Stimulated activated CD4-positive, alpha-beta T cell treated with anti-CD3 and anti-CD28 coated beads, Interleukin-1b, Interleukin-23, amount 100 ng/mL, for 1 hour (primary cell): ENCODE measurements at places on chromosomes 5 and 9.

- DNase-seq: no peak
Measured at GRCh38 chr5:109180668-109181067, 229.1 kb downstream of the PJA2 start.

DNA sequence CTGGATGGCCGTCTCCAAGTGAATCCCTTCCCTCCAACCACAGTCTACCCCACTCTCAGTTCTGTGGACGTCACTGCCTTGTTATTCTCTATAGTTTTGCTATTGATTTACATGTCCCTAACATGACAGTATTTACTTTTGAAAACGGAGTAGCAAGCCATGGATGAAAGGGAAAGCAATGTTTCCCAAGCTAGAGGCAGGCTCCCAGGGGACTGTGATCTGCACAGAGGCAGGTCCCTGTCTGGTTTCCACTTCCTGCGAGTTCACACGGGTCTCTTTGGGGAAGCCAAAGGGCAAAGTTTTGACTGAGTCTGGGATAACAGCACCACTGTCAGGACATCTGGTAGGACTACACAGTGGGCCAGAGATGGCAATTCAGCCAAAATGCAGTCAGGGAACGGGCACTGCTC is 12.7 kb downstream of the C9orf153 start:
- no peak for DNase-seq

- DNase-seq: peak; percentile 43
Measured at GRCh38 chr5:151126199-151126645, 31.4 kb downstream of the ANXA6 start.

DNA sequence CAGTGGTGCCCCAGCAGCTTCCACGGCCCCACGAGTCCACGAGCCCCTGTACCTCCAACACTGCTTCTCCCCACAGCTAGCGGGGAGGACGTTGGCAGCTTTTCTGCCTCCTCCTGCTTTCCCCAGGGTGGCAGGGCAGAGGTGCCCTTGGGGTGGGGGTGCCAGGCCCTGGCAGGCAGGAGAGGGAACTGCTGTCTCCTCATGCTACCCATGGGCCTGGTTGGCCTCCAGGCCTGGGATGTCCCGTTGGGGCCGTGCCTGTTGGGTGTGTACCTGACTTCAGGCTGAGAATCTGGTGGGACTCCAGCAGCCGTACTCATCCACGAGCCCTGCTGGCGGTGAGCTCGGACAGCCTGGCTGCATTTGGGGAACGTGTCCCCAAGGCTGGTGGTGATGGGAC is 27.3 kb downstream of the RXRA start:
- DNase-seq: no peak

DNA sequence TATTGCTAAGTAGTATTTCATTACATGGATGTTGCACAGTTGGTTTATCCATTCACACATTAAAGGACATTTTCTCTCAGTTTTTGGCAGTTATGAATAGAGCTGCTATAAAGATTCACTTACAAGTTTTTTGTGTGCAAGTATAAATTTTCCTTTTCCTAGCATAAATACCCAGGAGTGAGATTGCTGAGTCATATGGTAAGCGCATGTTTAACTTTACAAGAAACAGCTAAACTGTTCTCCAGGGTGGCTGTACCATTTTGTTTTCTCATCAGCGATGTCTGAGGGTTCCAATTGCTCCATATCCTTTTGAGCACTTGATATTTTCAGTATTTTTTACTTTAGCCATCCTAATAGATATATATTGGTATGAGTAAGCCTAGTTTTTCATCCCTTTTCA is 16.4 kb upstream of the ABCA1 start:
- DNase-seq: no peak

DNA sequence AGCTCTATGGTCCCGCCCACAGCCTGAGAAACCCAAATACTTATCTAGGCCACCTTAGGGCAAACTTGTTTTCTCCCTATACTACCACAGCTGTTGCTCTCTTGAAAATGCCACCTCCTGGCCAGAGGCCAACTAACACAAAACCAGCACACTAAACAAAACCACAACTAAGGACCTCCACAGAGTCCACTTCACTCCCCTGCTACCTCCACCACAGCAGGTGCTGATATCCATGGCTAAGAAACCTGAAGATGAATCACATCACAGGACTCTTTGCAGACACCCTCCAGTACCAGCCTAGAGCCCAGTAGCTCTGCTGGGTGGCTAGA is 108.4 kb downstream of the ALDH1A1 start:
- DNase-seq: no peak

GRCh38 chr9:93028448-93029006 is 30.0 kb upstream of the SUSD3 start:
- DNase-seq: peak; percentile 50

- no peak for DNase-seq
Measured at GRCh38 chr5:125393221-125393815, 646.9 kb upstream of the ZNF608 start.

GRCh38 chr5:35016174-35017051 is 31.3 kb downstream of the AGXT2 start:
- no peak for DNase-seq

DNA sequence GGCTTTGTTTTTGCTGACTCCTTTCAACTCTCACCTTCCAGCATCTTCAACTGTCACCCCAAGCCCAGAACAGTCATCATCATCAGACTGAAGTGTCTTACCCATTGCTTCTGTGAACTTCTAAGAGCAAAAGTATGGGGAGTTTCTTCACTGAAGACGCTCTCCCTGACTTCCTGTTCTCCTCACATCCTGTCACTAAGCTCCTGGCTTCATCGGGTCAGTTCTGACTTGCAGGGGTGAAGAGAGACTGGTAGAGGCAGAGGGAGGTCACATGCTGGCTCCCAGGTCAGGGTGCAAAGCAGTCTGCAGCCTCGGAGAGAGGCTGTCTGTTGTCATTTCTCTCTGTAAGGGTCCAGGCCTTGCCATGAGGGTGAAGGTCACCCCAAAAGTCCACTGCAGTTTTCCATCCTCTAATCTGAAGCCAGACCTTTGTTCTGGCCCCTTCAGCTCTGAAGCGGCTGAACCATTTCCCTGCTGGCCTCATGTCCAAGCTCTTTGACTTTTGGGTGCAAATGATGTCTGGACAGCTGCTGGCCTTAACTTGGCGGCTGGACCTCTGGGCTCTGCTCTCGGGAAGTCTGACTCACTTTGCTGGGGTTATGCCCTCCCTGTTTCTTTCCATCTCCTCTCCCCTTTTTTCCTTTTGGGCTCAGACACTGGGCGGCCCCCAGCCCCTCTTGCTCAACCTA is 305.0 kb downstream of the RAB3C start:
- DNase-seq: no peak

DNA sequence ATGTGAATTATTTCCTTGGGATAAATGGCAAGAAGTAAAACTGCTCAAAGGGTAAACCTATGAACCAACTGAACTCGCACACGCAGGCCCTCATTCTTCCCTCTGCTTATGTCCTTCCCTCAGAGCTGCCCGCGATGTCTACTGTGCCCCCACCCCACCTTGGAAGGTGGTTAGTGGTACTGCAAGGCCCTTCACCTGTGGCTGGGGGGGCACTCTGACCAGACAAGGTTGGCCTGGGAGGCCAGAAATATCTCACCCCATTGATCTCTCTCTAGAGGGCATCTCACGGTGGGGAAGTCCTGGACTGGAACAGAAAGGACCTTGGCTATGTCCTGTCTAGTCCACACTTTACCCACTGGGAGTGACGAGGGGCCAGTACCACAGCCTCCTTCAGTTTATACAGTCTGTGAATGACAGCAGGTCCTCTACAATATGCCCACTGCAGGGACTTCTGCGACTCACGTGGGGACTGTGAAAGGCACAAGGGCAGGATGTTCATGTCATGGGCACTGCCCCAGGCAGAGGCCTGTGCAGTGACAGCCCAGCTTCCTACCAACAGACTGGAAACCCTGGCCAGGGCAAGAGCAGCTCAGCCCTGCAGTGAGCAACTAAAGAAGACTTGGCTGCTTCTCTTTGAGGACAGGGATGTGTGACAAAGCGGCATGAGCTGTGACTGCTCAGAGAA is 56.8 kb upstream of the SYNPO start:
- DNase-seq: no peak

- DNase-seq: no peak
Measured at GRCh38 chr5:163535290-163535689, 29.9 kb downstream of the MAT2B start.

GRCh38 chr9:131748411-131748955 is 8.6 kb upstream of the RAPGEF1 start:
- no peak for DNase-seq

- DNase-seq: no peak
Measured at GRCh38 chr9:36074870-36075532, 38.3 kb downstream of the RECK start.

DNA sequence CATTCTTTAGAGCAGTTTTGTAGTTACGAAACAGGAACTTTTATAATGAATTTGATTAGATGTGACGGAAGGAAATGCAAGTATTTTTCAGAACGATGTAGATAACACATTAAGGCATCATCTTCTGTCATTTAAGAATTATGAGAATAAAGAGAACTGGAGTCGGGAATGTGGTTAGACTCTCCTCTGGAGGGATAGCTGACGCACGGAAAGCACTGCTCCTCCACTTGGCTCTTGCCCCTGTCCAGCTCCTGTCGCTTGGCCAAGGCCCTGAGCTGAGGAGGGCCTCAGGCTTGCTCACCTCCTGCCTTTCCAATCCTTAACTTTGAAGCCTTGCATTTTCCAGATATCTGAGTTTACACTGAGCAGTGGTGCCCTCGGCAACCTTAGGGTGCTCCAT is 60.5 kb downstream of the MAP1B start:
- no peak for DNase-seq

- no peak for DNase-seq
Measured at GRCh38 chr9:7967093-7967827, 167.7 kb upstream of the DMAC1 start.

- no peak for DNase-seq
Measured at GRCh38 chr9:638152-638551, 203.3 kb upstream of the DMRT1 start.

DNA sequence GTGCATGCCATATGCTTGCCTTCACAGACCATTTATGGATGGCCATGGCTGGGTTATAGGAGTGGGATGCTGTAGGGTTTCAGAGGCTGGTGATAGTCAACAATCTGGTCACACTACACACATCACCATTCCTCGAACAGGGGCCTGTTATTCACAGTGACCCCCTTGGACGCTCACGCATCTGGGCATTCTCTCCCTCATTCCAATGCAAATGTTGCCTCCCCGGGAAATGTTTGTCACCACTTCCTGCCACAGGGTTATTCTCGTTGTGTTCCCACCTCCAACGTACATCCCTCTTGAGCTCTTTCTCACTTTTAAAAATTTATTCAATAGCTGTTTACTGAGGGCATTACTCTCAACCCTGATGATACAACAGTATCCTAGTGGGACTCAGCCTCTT is 135.4 kb downstream of the SCAMP1 start:
- DNase-seq: no peak

DNA sequence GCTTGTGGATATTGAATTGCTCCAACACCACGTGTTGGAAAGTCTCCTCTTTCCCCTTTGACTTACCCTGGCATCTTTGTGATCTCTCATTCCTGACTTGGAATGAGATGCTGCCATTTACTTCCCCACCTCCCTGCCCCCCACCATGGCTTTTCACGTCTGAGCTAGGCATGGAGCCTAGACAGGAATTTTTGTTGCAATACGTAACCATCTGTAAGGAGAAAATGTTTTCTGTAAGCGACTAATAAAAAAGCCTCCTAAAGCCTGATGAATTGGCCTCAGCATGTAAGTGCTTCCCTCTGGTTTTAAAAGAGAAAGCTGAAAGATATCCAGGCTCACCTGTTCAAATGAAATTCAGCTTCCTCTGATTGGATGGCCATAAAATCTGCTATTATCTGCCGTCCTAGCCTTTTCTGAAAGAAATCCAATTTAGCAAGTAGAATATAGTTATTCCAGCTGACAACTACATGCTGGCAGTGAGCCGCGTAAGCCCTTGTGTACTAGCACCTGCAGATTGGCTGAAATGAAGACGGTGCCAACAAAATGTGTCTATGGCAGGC is 200.1 kb downstream of the NSG2 start:
- no peak for DNase-seq

GRCh38 chr9:122821278-122821943 is 7.0 kb downstream of the PDCL start:
- no peak for DNase-seq

DNA sequence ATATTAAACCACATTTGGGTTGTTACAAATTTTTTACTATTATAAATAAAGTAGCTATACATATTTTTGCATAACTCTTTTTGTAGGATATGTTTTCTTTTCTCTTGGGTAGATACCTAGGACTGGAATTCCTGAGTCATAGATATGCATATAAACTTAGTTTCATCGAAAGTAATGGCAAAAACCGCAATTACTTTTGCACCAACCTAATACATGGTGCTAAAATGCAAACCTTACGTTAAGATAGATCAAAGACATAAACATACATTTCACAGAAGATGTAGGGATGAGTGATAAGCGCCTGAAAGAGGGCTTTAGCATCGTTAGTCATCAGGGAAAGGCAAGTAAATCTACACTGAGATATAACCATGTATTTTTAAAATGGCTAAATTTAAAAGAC is 178.4 kb upstream of the EFNA5 start:
- DNase-seq: no peak

DNA sequence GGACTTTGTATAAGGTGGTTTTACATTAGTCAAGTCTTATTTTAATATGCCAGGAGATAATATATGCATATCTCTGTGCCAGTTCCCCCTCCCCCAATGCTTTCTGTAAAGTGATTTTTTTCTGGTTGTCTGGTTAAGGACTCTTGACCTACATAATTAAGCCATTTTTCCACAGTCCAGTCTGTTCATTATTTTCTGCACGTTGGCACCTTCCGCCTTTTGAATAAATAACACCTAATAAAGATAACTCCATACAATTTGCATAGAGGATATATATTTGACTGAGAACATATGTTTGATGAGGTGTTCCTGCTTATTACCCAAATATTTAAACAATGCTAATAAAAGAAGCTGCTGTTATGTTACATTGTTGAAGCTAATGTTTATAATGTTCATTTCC is 320.9 kb downstream of the DMAC1 start:
- no peak for DNase-seq

- no peak for DNase-seq
Measured at GRCh38 chr5:91293131-91293530, 90.0 kb downstream of the ARRDC3 start.

GRCh38 chr9:7094052-7094451 is 336.3 kb downstream of the KDM4C start:
- DNase-seq: no peak

DNA sequence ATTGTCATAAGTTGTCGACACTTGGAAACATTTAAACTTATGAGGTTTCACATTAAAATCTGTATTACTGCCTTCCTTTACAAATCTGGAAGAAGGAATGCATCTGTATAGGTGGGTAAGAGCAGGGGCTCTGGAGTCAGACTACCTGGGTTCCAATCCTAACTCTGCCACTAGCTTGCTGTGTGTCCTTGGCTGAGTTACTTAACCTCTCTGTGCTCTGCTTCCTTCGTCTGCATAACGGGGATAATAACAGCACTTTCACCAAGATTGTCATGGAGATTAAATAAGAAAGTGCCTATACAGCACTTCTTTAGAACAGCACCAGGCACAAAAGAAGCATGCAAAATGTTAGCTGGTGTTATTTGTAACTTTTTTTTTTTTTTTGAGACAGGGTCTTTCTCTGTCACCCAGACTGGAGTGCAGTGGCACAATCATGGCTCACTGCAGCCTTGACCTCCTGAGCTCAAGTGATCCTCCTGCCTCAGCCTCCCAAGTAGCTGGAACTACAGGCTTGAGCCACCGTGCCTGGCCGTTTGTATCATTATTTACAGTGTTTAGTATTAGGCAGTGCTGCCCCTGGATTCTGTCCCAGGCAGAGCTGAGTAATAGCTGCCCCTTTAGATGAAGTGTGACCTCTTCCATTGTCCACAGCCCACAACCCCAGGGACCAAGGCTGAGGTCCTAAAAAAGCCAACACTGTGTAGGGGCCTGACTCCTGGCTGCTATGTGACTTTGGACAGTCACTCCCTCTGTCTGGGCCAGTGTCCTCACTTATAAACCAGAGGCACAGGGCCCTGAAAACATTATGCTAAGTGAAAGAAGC is 25.4 kb upstream of the TTLL11 start:
- DNase-seq: no peak
